ENCODE measurements at places on chromosomes 11 and 22.
A peak's percentile ranks its signal among the peaks of the same experiment; 100 is the strongest.

- no peak for DNase-seq
These were observed 44.6 kb downstream of the RDX start for GRCh38 chr11:110251836-110252235.

- DNase-seq = no peak
These were observed 32.6 kb downstream of the SVIP start for GRCh38 chr11:22797047-22797446.

DNA sequence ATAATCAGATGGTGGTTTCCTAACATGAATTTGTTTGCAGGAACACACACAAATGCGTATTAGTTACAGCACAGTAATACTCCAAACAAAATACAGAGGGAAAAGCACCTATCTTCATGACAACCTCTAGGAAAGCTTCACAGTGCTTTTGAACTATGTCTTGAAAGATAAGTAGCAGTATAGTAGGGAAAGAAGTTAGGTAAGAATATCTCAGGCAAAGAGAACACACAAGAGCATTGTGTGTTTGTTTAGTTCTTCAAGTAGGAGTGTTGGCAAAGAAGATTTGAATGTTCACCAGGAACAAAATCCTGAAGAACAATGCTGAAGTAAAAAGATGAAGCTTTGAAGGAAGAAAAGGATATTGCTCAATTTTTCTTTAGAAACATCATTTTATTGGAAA is 54.1 kb downstream of the ANO5 start:
- DNase-seq = no peak

DNA sequence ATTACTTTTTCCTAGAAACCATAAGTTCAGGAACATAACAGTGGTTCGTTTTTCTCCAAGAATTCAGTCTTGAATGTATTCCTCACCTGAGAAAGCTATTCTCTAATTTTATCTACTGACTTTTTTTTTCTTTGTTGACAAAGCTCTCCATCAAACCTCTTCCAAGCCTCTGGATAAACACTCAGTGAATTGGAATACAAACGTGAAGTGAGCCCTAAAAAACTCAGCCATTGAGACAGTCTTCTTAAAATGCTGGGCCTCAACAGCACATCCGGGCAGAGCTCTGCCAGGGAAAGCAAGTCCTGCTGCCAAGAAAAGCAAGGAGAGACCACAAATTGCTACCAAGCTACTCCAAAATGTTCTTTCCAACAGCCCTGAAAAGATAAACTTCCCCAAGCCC is 7.7 kb upstream of the SLC1A2 start:
- DNase-seq = no peak

DNA sequence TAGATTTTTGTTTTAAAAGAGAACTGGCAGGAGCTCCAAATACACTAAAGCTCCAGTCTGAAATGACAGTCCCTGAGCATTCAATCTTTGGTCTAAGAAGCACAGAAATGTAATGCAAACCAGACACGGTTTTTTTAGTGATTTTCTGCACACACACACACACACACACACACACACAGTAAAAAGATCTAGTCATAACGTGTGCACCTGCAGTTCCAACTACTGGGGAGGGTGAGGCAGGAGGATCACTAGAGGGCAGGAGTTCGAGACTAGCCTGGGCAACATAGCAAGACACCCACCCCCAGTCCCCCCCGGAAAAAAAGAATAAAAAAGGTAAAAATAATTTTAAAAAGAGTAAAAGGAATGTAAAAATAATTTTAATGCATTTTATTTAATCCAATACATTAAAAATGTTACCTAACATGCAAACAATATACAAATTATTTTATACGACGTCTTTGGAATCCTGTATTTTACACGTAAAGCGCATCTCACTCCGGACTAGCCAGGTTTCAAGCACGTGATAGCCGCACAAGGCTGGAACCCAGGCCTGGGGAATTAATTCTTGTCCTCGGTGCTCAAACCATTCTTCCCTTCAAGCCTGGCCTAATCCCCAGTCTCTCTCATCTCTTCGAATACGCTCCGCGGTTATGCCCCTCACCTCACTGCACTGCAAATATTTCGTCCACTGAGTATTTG is 762 bp upstream of the TBC1D22A start:
- no peak for DNase-seq

DNA sequence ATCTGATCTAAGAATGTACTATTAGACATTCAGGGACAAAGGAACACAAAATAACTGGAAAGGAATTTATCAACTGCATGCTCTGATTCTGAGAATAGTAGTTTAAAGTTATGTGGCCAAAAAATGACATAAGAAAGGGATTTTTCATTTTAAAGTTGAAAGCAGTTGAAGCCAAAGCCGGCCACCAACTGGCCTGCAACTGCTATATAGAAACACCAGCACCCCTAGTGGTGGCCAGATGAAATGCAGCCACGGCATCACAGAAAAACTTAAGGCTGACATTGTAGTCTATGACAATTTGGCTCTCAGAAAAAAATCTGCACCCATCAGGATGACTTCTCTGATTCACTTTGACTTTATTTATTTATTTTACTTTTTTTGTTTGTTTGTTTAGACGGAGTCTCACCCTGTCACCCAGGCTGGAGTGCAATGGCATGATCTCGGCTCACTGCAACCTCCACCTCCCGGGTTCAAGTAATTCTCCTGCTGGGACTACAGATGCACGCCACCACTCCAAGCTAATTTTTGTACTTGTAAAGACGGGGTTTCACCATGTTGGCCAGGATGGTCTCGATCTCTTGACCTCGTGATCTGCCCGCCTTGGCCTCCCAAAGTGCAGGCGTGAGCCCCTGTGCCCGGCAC is 59.2 kb downstream of the SLC35F2 start:
- peak; percentile 68 for DNase-seq

DNA sequence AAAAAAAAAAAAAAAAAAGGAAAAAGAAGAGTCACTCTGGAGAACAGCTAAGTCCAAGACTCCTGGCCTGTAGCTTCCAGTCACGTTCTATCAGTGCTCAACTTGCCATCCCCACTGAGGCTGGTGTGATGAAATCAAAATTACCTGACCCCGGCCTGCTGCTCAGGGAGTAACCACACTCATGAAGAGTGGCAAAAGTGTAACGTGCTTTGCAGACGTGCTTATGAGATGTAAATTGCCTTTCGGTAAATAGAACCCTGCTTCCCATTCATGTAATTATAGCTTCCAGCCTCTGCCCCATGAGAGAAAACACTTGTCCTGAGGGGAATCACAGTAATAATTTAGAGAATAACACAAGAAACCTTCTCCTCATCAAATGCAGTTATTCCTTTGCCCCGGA is 28.2 kb upstream of the CHKA start:
- DNase-seq = no peak

DNA sequence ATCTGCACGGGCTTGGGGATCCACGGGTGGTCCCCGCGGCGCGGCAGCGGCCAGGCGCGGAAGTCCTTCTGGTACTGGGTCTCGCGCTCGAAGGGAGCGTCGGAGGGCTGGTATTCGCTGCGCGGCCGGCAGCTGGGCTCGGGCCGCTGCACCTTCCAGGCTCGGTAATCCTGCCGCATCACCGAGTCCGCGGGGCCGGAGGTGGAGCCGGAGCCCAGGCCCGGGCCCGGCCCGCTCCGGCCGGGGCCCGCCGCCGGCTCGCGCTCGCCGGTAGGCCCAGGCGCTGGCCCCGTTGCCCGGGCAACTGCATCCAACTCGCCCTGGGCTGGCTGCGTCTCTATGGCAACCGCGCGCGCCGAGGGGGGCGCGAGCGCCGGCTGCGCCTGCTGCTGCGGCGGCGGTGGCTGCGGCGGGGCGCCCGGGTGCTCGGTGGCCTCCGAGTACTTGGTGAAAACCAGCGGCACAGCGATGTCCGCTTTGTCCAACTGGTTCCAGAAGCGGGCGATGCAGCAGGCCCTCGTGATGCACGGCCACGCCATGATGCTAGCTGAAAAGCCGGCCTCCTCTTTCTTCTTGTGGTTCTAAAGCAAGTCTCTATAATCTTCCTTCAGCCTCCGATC is 897 bp downstream of the MAP6 start:
- DNase-seq = no peak

GRCh38 chr11:69008737-69009440 is 4.2 kb downstream of the MRGPRF start:
- no peak for DNase-seq

- DNase-seq = no peak
These were observed 141.3 kb upstream of the TTC12 start for GRCh38 chr11:113173126-113173525.

DNA sequence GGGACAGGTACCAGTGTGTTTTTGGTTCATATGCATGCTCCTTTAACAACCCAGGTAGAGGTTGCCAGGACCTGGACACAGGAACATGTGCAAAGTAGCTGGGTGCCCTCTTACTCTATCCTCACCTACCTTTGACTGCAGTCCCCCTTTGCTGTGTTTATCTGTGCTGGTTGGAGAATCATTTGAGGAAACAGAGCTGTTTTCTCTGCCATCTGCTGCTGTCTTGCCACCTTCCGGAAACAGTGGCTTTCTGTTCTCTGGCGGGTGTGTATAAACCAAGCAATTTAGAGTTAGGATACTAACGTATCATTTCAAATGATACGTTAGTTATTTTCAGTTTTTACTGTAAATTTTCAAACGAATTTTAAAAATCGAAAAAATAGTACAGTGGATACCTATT is 171.9 kb upstream of the TTC12 start:
- no peak for DNase-seq

GRCh38 chr22:30928401-30928800 is 40.2 kb downstream of the MORC2 start:
- DNase-seq = no peak

DNA sequence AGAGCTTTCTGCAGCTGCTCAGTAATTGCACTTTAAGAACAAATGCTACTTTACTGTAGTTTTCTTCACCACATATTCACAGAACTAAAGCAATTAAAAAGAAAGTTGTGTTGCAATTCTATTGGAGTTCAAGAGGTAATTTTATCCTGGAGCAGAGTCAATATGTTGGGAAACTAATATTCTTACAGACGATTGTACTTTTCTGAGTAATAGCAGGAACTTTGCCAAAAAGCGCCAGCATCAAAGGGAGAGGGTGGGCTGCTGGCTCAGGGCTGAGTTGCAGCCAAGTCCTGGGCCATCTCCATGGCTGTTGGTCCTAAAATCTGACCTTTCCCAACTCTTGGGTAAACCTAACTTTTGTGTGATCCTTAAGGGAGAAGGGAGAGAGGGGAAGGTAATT is 73.6 kb upstream of the MYO18B start:
- DNase-seq = no peak

DNA sequence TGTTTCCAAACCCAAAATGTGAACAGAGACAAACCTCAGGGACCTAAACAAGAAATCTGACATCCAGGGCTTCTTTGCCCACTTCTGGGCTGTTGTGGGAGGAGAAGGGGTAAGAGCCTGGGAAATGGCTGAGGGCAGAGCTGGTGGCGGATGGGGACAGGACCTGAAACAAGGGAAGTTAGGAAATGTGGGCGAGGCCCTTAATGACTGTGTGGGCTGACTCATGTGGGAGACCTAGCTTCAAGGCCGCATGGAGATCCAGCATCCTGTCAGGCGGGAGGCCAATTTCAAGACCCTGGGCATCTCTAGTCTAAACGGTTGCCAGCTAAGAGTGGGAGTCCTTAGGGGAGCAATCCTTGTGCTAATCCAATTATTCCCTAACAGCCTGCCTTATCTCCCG is 2.1 kb upstream of the OAF start:
- DNase-seq = no peak

DNA sequence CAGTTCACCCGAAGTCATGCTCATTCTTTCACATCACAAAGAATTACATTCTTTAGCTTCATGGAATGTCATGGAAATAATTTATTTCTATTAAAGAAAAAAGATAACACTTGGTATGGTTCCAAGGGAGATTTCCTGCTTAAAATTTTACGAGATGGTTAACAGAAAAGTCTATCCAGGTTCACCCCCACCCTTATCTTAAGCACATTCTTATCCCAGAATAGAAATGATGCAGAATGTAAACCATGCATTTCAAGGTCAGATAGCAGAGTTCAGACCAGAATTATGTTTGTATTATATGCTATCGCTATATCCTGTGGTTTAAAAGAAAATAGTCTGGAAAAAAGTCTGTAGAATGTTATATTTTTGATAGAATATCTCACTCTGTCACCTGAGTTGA is 58.7 kb downstream of the GAS2 start:
- no peak for DNase-seq

DNA sequence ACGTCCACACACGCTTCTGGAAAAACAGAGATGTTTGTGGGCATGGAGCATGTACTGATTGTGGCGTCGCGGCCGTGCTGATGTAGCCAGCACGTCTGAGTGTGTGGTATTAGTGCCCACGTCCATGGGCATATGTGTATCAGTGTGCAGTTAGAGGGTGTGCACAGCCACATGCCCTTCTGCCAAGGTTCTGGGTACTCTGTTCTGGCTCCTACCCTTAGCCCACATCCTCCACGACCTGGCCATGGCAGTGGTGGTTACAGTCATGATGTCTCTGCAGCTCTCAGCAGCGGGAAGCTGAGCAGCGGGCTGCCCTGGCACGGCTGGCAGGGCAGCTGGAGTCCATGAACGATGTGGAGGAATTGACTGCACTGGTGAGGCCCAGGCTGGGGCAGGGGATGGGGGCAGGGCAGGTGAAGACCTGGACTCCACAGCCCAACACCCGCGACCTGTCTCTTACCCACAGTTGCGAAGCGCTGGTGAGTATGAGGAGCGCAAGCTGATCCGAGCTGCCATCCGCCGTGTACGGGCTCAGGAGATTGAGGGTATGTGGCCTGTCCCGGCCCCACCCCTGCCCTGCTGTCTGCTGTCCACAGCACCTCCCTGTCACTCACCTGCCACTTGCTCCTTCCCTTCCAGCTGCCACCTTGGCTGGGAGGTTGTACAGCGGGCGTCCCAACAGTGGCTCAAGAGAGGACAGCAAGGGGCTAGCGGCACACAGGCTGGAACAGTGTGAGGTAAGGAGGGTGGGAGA is 7.3 kb downstream of the SMTN start:
- DNase-seq = no peak

DNA sequence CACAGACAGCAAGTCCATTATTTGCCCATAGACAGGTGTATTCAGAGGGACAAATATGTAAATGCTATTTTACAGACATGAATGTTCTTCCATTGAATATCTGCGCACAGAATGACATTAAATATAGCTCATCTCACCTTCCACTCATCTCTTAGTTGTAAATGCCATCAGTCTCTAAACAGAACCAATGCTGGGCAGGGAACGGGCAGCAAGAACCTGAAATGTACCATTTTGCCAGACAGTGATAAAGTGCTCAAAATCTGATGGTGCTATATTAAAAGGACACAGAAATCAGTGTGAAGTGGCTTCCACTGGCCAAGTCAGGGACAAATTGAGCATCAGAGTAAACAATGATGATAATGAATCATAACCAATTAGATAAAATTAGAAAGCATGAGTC is 10.0 kb upstream of the OR8B4 start:
- DNase-seq = no peak

DNA sequence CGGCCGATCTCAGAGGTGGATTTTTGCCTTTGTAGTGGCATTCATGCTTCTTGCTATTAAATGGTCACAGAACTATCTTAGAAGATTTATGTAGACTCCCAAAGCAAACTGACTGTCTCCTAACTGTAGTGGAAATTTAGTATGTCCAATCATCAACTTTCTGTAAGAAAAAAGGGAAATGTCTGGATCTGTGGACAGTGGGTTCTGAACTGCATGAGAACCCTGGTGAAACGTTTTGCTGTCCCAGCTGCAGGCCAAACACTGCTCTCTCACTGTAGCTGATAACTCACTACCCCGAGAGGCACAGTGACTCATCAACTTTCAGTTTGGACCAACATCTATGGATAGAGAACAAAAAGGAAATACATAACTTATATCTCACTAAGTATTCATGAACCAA is 387.1 kb downstream of the SOX6 start:
- no peak for DNase-seq

GRCh38 chr11:6414874-6415328 is 4.0 kb downstream of the APBB1 start:
- DNase-seq = no peak

All from activated CD4-positive, CD25-positive, alpha-beta regulatory T cell treated with anti-CD3 and anti-CD28 coated beads, Interleukin-2, amount 50 U/mL, for 72 hours (primary cell).